ENCODE measurements at places on chromosomes 3 and 15. TPM values are rescaled to one million over a fixed set of nuclear protein-coding genes. Genes with fewer than 3 reads are reported as not detected.

Gene P4HTM
- polyA plus RNA-seq = 11.7 TPM

DNA sequence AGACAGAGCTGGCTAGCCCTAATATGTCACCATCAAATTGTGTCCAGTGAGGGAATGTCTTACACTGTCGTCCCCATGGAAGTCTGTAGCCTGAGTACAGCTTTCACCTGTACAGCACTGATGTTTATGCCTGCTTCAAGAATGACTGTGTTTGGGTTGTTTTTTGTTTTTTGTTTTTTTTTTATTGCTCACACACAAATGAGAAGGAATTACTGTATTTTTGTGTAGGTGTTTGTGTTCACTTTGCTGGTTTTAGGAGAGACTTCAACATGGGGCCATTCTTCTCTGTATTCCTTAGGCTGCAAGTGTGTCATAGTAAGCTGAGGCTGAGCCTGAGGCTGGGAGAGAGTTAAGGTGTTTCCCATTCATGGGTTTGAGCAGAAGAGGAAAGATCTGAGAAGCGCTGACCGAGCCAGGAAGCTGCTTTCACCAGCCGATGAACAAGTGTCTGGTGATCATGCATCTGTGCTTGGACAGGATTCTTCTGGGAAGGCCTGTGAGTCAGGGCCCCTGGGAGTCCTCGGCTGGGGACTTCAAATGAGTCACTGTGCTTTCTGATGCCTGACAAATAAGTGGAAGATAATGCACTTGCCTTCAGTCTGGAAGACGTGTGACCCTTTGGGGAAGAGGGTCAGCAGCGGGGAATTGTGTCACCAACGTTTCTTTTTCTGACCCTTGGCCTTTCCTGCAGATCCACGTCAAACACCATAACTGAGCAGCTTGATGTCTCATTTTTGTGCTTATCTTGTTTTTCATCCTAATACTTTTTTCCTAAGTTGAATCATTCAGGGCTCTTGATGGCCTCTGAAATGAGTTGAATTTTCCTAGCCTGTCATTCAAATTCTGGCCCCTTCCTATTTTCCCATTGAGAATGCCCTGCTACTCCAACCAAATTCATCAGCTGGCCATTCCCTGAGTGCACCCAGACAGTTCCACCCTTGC is 36.7 kb upstream of the ZBTB38 start:
- DNase-seq = no peak

- no peak for DNase-seq
These were observed 2.4 kb upstream of the ADAMTSL3 start for GRCh38 chr15:83651541-83651940.

DNA sequence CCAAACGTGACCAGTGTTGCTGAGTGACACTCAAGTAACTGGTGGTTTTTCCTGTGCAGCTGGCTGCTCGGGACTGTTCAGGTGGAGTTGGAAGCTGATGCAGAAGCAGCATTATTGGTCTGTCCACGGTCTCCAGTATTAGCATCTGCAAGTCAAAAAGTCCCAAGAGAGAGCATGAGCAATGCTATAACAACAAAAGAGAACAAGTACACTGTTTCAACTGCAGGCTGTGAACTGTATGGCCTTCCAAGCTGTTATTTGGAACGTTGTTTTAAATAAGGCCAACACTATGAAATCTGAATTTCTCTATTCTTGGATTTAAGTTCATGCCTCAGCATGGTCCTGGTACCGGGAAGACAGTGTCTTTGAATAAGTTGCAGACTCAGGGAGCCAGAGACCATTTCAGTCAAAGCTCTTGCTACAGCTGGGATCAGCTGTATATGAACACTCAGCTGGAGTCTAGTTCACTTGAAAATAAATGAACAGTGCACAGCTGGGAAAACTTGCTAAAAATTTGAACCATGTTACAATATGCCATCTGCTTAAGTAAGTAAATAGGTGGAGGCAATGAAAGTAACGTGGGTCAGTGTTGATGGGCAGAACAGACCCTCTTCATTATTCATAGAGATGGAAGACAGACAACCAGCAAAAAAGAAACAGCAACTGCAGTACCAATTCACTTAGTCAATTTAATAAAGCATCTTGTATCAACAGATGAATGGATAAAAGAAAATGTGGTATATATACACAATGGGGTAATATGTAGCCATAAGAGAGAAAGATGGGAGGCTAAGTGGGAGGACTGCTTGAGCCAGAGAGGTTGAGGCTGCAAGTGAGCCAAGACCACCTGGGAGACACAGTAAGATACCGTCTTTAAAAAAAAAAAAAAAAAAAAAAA is 45.1 kb downstream of the NR1I2 start:
- DNase-seq = no peak

- peak; percentile 56 for DNase-seq
These were observed 101.6 kb upstream of the LPP start for GRCh38 chr3:188052169-188053035.

- DNase-seq = no peak
These were observed 185.9 kb upstream of the ANKRD28 start for GRCh38 chr3:15983693-15984092.

DNA sequence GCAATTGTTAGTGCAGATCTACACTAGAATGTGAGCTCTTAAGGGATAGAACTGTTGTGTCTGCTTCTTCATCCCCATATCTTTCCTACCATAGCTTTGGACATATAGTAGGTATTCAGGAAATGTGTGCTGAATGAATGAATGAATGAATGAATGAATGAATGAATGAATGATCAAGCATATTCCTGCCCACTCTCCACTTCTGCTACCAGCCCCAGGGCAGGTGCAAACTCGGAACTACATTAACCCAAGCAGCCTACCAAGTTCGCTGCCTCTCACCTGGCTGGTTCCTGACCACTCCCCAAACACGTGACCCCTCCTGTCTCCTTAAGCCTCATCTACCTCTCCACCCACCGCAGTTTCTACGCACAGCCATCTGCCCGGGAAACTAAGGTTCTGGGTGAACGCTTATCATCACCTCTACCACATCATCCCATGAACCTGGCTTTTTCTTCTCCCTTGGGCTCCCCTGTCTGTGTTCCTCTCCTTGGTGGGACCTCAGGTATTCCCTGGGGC is 26.8 kb downstream of the PAQR5 start:
- DNase-seq = no peak

Gene ANKRD34C
- polyA plus RNA-seq = not detected

GRCh38 chr15:45307230-45307924 is 55.3 kb downstream of the SLC28A2 start:
- DNase-seq = peak; percentile 41

Gene SMCO1
- 1.6 TPM for polyA plus RNA-seq

- no peak for DNase-seq
These were observed 113.0 kb upstream of the MME start for GRCh38 chr3:154967090-154967489.

Measured in muscle of arm (tissue), 14 donors.